ENCODE measurements at places on chromosomes 4 and X.

DNA sequence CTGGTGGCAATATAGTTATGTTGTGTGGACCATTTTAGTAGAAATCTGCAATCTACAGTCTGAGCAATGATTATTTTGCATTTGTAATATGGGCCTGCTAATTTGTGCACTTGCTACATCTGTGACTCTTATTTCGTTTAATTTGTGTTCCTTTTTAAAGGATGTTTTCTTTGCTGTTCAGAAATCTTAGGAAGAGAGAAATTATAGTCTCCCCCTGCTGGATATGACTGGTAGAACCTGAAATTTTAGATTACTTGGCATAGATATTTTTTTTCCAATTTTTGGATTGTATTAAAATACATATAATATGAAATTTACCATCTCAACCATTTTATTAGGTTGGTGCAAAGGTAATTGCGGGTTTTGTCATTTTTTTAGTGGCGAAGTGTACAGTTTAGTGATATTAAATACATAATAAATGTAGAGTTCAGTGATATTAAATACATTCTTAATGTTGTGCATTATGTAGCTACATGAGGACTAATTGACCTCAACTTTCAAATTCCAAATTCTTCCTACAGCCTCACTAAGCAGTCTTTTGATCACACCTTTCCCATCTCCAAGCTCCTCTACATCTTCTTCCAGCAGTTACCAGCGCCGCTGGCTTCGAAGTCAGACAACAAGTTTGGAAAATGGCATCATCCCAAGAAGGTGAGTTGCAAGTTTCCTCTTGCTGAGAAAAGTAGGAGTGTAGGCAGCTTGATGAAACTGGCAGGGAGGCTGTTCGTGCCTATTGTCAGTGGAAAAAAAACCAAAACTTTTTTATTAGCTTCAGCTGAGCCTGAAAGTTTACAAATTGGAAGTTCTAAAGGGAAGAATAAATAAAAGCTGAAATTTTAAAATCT is 82.2 kb downstream of the FNIP2 start:
- no peak for DNase-seq
- H3K4me1 ChIP-seq = peaks cover 7% of the 10 kb centered on the region
- no peak overlapping the region for H3K4me3 ChIP-seq

DNA sequence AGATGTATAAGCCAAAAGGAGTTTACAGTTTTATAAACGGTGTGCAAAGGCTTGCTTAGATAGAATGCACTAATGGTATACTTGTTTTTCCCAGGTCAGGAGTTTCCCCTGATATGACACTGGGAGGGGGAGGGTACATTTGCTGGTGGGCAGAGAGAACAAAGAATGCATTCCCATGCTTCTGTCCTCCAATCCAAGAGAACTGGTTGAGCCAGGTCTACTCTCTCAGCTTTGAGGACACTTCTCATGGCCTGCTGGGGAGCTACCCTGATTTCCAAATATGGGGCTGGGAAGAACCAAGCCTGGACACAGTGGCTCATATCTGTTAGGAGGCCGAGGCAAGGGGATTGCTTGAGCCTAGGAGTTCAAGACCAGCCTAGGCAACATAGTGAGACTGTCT is 3.3 kb upstream of the GPC4 start:
- peaks cover 53% of the 10 kb centered on the region for H3K27me3 ChIP-seq
- no peak for DNase-seq
- H3K4me1 ChIP-seq = peaks cover 22% of the 10 kb centered on the region
- H3K36me3 ChIP-seq = no peaks in the 10 kb centered on the region
- peak overlapping the region; percentile 5 for H3K4me3 ChIP-seq

GRCh38 chrX:9055354-9055753 is 21.4 kb upstream of the FAM9B start:
- H3K4me3 ChIP-seq = no peak overlapping the region
- DNase-seq = no peak
- H3K27ac ChIP-seq = no peak overlapping the region

DNA sequence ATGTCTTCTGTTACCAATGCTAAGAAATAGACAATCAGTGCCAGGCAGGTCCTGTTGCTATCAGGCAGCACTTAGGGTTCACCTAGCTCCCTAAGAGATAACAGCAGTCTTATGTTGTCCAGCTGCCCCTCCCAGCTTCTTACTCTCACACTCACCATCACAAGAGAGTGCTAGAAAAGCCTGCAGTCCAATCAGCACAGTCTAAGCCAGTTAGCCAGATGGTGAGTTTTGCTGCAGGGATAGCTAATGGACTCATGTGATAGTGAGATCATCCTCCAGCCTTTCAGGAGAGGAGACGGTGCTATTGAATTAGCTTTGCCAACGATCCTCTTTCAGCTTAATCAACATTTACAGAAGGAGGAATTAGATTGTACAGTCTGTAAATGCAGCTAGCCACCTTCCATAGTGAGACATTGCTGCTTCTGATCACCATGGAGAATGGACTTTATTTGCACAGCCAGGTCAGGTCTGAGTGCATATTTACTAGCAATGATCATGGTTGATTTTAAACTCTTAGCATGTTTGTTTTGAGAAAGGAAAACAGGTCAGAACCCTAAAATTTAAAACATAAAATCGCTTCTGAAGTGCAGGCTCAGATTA is 438.3 kb downstream of the CENPC start:
- H3K36me3 ChIP-seq = no peaks in the 10 kb centered on the region
- no peak overlapping the region for H3K27ac ChIP-seq
- H3K27me3 ChIP-seq = no peaks in the 10 kb centered on the region
- H3K4me3 ChIP-seq = no peak overlapping the region

Measured in neural crest cell (in vitro differentiated cells).